ENCODE measurements at places on chromosomes 11 and 22. TPM values are rescaled to one million over a fixed set of nuclear protein-coding genes. Genes with fewer than 3 reads are reported as not detected.

The LRRN4CL gene
- 5.4 TPM for total RNA-seq

The EFEMP2 gene
- total RNA-seq: 104 TPM

The RIMBP3B gene
- total RNA-seq: 0.12 TPM

The TEX12 gene
- 1.3 TPM for total RNA-seq

The MFRP gene
- 0.06 TPM for total RNA-seq

The GAB4 gene
- not detected for total RNA-seq

The ANO5 gene
- total RNA-seq: 13.9 TPM

The MS4A3 gene
- 8.8 TPM for total RNA-seq

The FAT3 gene
- total RNA-seq: 26.1 TPM

The CD6 gene
- total RNA-seq: 1.2 TPM

The KCNJ4 gene
- total RNA-seq: 0.41 TPM

The OR52E1 gene
- total RNA-seq: not detected

The RASGRP2 gene
- total RNA-seq: 14.9 TPM

The PHETA2 gene
- total RNA-seq: 8.6 TPM

The SLC22A8 gene
- total RNA-seq: 10.3 TPM

The RPL3 gene
- 3,148 TPM for total RNA-seq

The TEX54 gene
- total RNA-seq: not detected

The YPEL4 gene
- 1.9 TPM for total RNA-seq

The LRRC74B gene
- total RNA-seq: not detected

The SRPRA gene
- 38.0 TPM for total RNA-seq

The PRSS23 gene
- 105 TPM for total RNA-seq

The MIOX gene
- 5.4 TPM for total RNA-seq

The TNNT3 gene
- total RNA-seq: 410 TPM

The EXT2 gene
- total RNA-seq: 99.1 TPM

The PATE2 gene
- not detected for total RNA-seq

The ACR gene
- total RNA-seq: 0.18 TPM

The OSBP2 gene
- 15.4 TPM for total RNA-seq

The CARD16 gene
- 1.8 TPM for total RNA-seq

The DNAJB7 gene
- total RNA-seq: not detected

The PPP1R14B gene
- 48.6 TPM for total RNA-seq

The ST14 gene
- 39.8 TPM for total RNA-seq

The TRIM48 gene
- total RNA-seq: not detected

The CREB3L1 gene
- 11.7 TPM for total RNA-seq

The MRGPRF gene
- 26.7 TPM for total RNA-seq

The SPI1 gene
- total RNA-seq: 19.0 TPM

The VPREB3 gene
- total RNA-seq: 0.99 TPM

The MUC2 gene
- total RNA-seq: under 0.01 TPM

The MSANTD4 gene
- total RNA-seq: 18.0 TPM

The C22orf39 gene
- 50.4 TPM for total RNA-seq

The OVCH2 gene
- 5.3 TPM for total RNA-seq

The UBQLNL gene
- 1.5 TPM for total RNA-seq

The MS4A12 gene
- not detected for total RNA-seq

The CNIH2 gene
- total RNA-seq: 1.6 TPM

The CYB561A3 gene
- total RNA-seq: 25.2 TPM

The APOL5 gene
- 0.18 TPM for total RNA-seq

The CARD18 gene
- not detected for total RNA-seq

The SLC25A18 gene
- total RNA-seq: 0.53 TPM

The CRYBB2 gene
- not detected for total RNA-seq

The EFCAB6 gene
- 10.7 TPM for total RNA-seq

The SHANK2 gene
- total RNA-seq: 72.7 TPM

The SCUBE2 gene
- 13.6 TPM for total RNA-seq

The INCENP gene
- 20.1 TPM for total RNA-seq

The HBB gene
- 1,761 TPM for total RNA-seq

The MYRF gene
- total RNA-seq: 12.7 TPM

The OR2AG1 gene
- not detected for total RNA-seq

The KCNK4 gene
- not detected for total RNA-seq
